ENCODE measurements at places on chromosomes 5 and 9. TPM values are rescaled to one million over a fixed set of nuclear protein-coding genes. Genes with fewer than 3 reads are reported as not detected.
A peak's percentile ranks its signal among the peaks of the same experiment; 100 is the strongest.

DNA sequence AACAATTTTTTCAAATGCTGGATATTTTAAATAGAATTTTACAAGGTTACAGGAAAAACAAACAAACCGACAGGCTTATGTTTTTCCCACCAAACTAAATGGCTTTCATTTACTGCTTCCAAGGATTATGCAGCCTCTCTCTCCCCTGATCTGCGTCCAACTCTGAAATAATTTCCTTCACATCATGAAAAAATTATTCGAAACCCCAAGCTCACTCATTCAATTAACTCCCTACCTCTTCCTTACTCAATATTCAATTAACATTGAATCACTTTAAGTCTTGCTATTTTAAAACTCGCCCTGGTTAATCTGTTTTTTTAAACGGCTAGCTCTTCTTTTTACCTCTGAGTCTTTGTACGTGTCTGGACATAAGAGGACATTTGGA is 336.2 kb downstream of the AGTPBP1 start:
- no peak for DNase-seq
- H3K36me3 ChIP-seq = no peaks in the 10 kb centered on the region
- H3K4me3 ChIP-seq = no peak overlapping the region
- H3K27ac ChIP-seq = no peak overlapping the region

- H3K27ac ChIP-seq = peak overlapping the region; percentile 87
- DNase-seq = no peak
- H3K4me1 ChIP-seq = peaks cover 3% of the 10 kb centered on the region
- peak overlapping the region; percentile 63 for H3K4me3 ChIP-seq
- no peaks in the 10 kb centered on the region for H3K27me3 ChIP-seq
Measured at GRCh38 chr9:4983601-4984165, 1.4 kb upstream of the JAK2 start.

Gene TERT
- total RNA-seq = 5.1 TPM

DNA sequence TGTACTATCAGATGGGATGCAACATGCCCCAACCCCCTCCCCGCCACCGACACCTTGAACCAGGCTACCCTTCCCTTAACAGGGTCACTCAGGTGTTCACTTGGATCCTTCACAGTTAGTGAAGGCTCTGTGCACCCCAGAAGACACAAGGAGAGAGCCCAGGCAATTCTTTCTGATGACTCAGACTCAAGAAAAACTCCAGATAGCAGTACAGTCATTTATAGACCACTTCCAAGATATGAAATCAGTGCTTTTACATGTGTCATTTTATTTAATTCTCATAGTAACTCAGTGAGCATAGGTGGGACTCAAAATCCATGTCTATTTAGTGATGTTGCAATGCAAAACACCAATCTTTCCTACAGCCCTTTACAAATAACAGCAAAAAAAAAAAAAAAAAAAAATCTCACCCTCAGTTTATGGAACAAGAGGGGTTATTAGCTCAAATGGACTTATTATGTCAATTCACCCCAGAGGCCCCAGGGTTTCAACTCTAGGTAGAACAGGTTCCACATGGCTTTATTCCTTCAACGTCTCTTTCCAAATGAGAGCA is 71.9 kb downstream of the FOXD1 start:
- H3K27me3 ChIP-seq = no peaks in the 10 kb centered on the region
- H3K27ac ChIP-seq = no peak overlapping the region
- H3K36me3 ChIP-seq = no peaks in the 10 kb centered on the region
- no peak overlapping the region for H3K4me3 ChIP-seq

DNA sequence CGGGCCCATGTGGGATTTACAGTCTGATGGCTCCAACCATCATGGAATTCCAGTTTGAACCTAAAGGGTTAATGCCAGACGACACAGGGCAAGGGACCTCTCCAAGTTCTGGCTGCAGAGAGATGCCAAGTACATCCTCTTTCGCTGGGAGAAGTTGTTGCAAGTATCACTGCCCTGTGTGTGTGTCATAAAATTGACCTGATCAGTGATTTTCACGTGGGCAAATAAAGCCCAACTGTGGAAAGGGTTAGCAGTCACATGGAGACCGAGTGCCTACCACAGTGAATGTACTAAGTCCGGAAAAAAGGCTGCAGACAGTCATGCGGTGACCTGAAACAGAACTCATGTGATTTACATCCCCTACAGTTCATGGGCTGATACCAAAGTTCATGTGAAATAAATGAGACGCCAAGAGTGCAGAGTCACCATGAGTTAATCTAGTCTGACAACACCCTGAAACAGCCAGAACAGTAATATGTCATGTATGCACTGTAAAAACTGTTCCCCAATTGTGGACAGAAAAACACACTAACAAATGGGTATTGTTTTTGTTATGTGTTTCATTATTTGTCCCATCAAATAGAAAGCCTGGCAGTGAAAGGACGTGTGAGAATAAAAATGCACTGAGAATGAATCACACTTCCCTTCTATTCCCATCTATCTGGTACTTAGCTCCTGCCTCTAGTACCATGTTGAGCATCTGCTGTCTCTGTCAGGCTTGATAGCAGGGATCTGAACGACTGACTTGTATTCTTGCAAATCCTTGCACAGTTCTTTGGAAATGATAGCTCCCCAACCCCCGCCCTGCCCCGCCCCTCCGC is 115.7 kb downstream of the SUSD1 start:
- H3K27me3 ChIP-seq = no peaks in the 10 kb centered on the region
- no peak for DNase-seq
- peaks cover 3% of the 10 kb centered on the region for H3K36me3 ChIP-seq
- no peak overlapping the region for H3K27ac ChIP-seq

Gene NPM1
- total RNA-seq = 2,207 TPM

Gene DIPK1B
- 40.4 TPM for total RNA-seq

DNA sequence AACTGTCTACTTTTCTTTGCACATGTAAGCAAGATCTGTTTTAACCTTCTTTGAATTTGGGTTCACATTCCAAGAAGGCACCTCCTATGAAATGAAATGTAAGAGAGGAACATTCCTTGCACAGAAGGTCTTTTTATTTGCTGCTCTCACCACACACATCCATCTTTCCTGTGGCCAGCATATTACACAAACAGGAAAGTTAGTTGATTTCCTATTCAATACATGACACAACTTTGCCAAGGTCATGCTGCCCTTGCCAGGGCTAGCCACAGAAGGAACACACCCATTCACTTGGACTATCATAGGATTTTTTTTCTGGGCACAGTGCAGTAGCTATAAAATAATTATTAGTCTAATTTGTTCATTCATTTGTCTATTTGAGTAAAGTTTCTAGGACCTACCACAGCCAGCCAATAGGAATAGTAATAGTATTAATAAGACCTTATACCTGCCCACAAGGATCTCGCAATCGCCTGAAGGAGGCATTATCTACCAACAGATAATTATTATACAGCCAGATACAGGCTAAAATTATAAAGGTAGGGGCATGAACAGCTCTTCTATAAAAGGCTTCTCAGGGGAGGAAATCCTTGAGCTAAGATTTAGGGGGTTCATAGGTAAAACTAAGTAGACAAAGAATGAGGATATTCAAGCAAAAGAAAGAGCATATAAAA is 78.1 kb upstream of the NREP start:
- no peak overlapping the region for H3K4me3 ChIP-seq
- H3K27ac ChIP-seq = no peak overlapping the region
- H3K4me1 ChIP-seq = no peaks in the 10 kb centered on the region
- no peaks in the 10 kb centered on the region for H3K27me3 ChIP-seq

- H3K36me3 ChIP-seq = no peaks in the 10 kb centered on the region
- no peak overlapping the region for H3K27ac ChIP-seq
- H3K27me3 ChIP-seq = no peaks in the 10 kb centered on the region
- H3K4me1 ChIP-seq = no peaks in the 10 kb centered on the region
Measured at GRCh38 chr9:86413971-86414880, 60.0 kb upstream of the TUT7 start.

Gene ABITRAM
- 20.5 TPM for total RNA-seq

Gene SPARC
- 22.7 TPM for total RNA-seq

DNA sequence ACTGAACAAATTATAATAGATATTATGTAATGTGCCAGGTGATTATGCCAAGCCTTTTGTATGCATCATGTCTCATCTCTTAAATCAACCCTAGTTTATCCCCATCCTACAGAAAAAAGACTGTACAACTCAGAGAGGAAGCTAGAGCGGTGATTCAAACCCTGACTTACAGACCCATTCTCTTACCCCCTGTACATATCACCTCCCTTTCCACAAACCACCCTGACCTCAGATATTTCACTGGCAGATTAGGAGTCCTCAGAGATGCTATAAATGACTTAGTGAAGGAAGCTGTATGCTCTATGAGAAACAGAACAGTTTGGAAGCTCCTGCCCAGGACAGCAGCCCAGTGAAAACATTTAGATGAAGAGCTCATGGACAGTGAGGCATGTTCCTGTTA is 79.1 kb upstream of the RARS1 start:
- DNase-seq = no peak
- peaks cover 1% of the 10 kb centered on the region for H3K36me3 ChIP-seq
- peak overlapping the region; percentile 65 for H3K27ac ChIP-seq
- H3K4me3 ChIP-seq = no peak overlapping the region
- 0 out of 2 replicates have a peak, but pooled peaks cover 4% of the 10 kb centered on the region for H3K4me1 ChIP-seq

DNA sequence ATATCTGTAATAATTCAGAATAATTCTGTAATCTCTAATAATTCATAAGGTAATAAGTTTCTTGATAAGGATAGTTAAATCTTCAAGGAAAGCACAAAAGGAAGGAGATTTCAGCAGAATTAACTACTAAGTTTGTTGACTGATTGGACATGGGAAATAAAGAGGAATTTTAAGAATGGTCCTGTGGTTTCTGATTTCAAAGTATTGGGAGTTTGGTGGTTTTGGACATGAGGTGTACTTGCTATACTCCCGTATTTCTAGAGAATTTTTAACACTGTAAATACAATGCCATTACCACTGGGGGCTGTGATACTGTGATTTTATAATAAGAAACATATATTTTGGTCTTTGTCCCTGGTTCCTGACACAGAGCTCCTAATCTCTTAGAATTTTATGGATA is 123.9 kb downstream of the UNC13B start:
- no peak for DNase-seq
- no peak overlapping the region for H3K4me3 ChIP-seq
- no peaks in the 10 kb centered on the region for H3K4me1 ChIP-seq
- H3K27me3 ChIP-seq = no peaks in the 10 kb centered on the region
- no peaks in the 10 kb centered on the region for H3K36me3 ChIP-seq
- H3K27ac ChIP-seq = no peak overlapping the region

GRCh38 chr5:73673161-73673591 is 47.2 kb downstream of the ARHGEF28 start:
- H3K27me3 ChIP-seq = no peaks in the 10 kb centered on the region
- peak; percentile 14 for DNase-seq
- H3K36me3 ChIP-seq = no peaks in the 10 kb centered on the region
- no peak overlapping the region for H3K4me3 ChIP-seq

Gene ZSWIM6
- 10.7 TPM for total RNA-seq

DNA sequence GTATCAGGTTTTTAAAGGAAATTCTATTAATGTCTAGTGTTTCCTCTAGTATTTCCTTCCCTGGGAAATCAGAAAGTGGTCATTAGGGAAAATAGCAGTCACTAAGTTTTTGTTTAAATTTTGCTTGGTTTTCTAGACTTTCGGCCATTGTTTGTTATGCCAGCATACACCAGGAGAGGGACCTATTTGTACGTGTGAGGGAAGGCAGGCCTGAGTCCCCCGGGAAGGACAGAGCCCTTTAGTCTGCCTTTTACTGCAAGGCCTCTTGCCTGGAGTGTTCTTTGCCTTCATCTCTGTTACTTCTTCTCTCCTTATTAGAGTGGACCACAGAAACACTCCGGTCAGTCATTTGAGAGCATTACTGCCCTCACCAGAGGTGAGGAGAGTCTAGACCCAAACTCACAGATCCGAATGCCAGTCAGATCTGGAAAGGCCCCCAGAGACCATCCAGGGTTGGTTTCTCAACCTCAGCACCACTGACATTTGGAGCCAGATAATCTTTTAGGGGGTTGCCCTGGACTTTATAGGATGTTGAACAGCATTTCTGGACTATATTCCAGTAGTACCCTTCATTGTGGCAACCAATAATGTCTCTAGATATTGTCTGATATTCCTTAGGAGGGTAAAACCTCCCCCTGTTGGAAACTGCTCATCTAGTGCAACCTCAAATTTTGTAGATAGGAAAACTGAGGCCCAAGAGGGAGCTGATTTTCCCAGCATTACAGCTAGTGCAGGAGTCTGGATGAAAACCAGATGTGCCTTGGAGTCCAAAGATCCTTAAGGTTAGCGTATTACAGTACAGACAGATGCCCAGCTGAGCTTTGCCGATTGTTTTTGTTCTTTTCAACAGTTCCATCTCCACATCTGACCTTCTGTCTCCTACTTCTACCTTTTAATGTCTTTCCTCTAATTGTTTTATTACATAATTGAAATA is 93.0 kb upstream of the NIPAL4 start:
- H3K4me3 ChIP-seq = no peak overlapping the region
- H3K4me1 ChIP-seq = no peaks in the 10 kb centered on the region
- no peaks in the 10 kb centered on the region for H3K36me3 ChIP-seq
- H3K27me3 ChIP-seq = no peaks in the 10 kb centered on the region
- no peak for DNase-seq

- no peak overlapping the region for H3K4me3 ChIP-seq
- DNase-seq = no peak
- no peaks in the 10 kb centered on the region for H3K27me3 ChIP-seq
- H3K4me1 ChIP-seq = no peaks in the 10 kb centered on the region
- H3K27ac ChIP-seq = no peak overlapping the region
Measured at GRCh38 chr5:132096904-132097303, 23.3 kb downstream of the CSF2 start.

- DNase-seq = no peak
- no peak overlapping the region for H3K4me3 ChIP-seq
- H3K27me3 ChIP-seq = no peaks in the 10 kb centered on the region
- H3K36me3 ChIP-seq = no peaks in the 10 kb centered on the region
- no peak overlapping the region for H3K27ac ChIP-seq
- no peaks in the 10 kb centered on the region for H3K4me1 ChIP-seq
Measured at GRCh38 chr9:27626244-27627187, 53.2 kb upstream of the C9orf72 start.

DNA sequence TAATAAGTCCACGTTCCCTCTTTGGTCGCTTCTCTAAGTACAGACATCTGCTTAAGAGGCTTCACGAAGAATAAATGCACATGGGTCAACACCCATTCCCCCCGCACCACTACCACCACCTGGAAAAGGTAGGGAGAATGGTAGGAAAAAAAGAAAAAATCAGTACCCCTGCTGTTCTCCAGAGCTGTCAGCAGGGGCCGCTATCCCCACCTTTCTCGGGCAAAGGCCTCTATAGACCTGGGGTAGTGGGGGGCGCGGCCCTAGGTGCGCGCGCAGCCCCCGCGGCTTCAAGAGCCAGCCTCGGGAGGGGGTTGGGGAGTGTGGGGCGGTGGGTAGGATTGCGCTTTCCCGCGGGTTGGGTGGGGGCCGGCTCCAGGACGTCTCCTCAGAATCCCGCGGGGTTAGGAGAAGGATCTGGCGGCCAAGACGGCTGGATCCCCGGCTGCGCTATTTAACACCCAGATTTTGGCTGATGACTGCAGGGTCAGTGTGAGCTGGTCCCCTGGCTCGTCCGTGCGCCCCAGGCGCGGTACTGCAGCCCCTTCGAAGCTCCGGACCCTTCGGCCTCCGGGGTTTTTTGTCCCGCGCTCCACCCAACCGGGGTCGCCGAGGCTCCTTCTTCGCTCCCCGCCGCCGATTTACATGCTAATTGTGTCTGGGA is 1.6 kb upstream of the SEMA6A start:
- peak overlapping the region; percentile 61 for H3K4me3 ChIP-seq
- H3K27ac ChIP-seq = peak overlapping the region; percentile 33
- no peaks in the 10 kb centered on the region for H3K36me3 ChIP-seq
- peaks cover 26% of the 10 kb centered on the region for H3K4me1 ChIP-seq

Gene PPP3R2
- not detected for total RNA-seq

Data from Caco-2 (cell line).